ENCODE measurements at places on chromosomes 4 and X. TPM values are rescaled to one million over a fixed set of nuclear protein-coding genes. Genes with fewer than 3 reads are reported as not detected.

DNA sequence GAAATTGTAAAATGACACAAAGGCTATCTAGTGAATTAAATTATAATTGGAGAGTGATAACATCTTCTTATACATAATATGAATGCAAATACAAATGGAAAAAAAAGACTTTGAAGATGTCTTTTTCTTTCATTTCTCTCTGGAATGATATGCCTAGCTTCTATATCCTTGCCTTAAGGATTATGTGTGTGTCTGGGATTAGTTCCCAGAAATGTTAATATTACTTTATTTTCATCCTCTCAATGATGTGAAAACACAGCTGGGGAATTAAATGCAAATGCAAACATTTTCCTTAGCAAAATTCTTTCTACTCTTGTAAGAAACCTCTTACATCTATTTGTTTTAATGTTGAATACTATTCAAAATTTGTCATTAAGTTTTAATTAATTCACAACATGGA is 441.9 kb downstream of the FSTL5 start:
- no peak overlapping the region for H3K27ac ChIP-seq
- DNase-seq = no peak
- H3K36me3 ChIP-seq = no peaks in the 10 kb centered on the region
- H3K4me3 ChIP-seq = no peak overlapping the region

DNA sequence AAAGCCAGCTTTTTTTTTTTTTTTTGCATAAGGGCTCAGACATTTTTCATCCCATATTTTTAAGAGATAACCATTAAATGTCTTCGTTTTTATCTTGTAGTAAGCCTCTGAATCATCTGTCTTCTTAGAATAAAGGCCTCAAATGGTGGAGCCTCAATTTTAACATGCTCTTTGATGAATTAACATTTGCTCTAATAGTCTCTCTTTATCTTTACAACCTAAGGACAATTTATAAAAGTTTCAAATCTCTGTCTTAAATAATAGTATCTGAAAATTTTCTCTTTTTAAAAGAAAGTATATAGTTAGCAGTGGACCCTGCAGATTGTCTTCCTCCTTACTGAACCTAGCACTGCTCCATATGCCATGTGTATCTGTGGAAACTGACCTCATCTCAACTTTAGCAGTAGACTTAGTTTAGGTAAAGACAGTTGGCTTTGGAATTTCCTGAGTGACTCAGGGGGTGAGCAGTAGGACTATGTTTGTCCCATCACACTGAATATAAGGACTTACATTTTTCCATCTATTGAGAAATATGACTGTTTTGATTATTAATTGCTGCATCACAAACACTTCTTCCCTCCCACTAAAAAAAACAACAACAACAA is 1658.0 kb downstream of the STIM2 start:
- no peak for DNase-seq
- no peak overlapping the region for H3K27ac ChIP-seq
- H3K36me3 ChIP-seq = no peaks in the 10 kb centered on the region
- no peak overlapping the region for H3K4me3 ChIP-seq

IDS gene
- total RNA-seq = 63.6 TPM

- DNase-seq = no peak
- no peaks in the 10 kb centered on the region for H3K27me3 ChIP-seq
- H3K4me3 ChIP-seq = no peak overlapping the region
- H3K27ac ChIP-seq = no peak overlapping the region
- H3K36me3 ChIP-seq = no peaks in the 10 kb centered on the region
Measured at GRCh38 chrX:7076245-7076661, 71.3 kb upstream of the STS start.

GRCh38 chr4:80446248-80446647 is 110.7 kb downstream of the CFAP299 start:
- H3K27me3 ChIP-seq = no peaks in the 10 kb centered on the region
- H3K36me3 ChIP-seq = no peaks in the 10 kb centered on the region
- H3K27ac ChIP-seq = no peak overlapping the region
- H3K4me3 ChIP-seq = no peak overlapping the region

PPAT gene
- 10.0 TPM for total RNA-seq

- no peak overlapping the region for H3K27ac ChIP-seq
- no peak overlapping the region for H3K4me3 ChIP-seq
- DNase-seq = no peak
- no peaks in the 10 kb centered on the region for H3K36me3 ChIP-seq
- no peaks in the 10 kb centered on the region for H3K4me1 ChIP-seq
Measured at GRCh38 chr4:149723065-149723464, 92.6 kb downstream of the IQCM start.

DNA sequence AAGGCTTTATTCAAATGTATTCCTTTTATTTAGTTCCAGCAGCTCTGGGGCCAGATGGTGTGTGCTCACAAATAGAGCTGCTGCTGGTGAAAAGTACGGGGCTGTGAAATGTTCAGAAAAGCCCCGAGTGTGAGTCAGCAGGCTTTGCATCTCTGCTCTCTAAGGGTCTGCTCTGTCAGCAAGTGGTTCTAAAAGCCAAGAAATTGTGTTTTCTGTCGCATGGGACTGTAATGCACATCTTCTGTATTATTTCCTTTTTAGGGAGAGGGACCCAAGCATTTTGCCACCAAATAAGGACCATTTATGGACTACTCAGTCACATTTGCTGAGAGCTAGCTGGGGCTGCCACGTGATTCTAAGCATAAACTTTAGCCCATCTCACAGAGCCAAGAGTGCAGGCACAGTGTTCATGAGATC is 82.9 kb upstream of the NHS start:
- H3K27ac ChIP-seq = no peak overlapping the region
- no peaks in the 10 kb centered on the region for H3K36me3 ChIP-seq
- no peak for DNase-seq
- H3K4me1 ChIP-seq = no peaks in the 10 kb centered on the region
- no peak overlapping the region for H3K4me3 ChIP-seq

DNA sequence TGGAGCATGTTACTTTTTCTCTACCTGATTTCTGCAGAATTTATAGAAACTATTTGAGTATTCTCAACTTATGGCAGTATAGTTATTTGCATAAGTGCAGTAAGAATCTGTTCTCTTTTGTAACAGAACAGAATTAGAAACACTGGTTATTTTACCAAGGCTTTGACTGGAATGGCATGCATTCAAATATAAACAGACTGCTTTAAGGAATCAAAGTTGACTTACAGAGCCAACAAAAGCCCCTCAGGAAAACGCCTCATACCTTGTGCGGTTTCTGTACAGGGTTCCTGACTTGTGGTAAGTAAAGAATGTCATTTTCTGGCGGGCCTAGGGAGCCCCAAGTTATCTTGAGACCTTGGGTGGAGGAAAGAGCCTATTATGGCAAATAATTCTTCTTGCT is 97.1 kb downstream of the GPR143 start:
- no peak overlapping the region for H3K27ac ChIP-seq
- DNase-seq = no peak
- no peak overlapping the region for H3K4me3 ChIP-seq
- H3K4me1 ChIP-seq = no peaks in the 10 kb centered on the region

DNA sequence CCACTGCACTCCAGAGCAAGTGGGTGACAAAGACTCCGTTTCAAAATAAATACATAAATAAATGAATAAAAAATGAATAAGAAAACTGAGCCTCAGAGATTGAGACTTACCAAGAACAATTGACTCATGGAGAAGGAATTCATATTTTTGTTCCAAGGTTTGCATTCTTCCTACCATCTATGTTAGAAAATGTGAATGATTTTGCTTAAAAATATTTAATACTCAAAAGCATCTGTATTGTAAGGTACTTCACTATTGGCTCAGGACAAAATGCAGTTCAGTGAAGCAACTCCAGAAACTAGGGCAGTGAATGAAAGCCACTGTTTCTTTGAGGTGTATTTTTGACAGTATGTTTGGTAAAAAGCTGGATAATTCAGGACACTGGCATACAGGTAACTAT is 54.1 kb downstream of the XAGE2 start:
- no peak for DNase-seq
- H3K4me3 ChIP-seq = no peak overlapping the region
- no peaks in the 10 kb centered on the region for H3K4me1 ChIP-seq
- no peaks in the 10 kb centered on the region for H3K27me3 ChIP-seq

- no peaks in the 10 kb centered on the region for H3K4me1 ChIP-seq
- H3K4me3 ChIP-seq = no peak overlapping the region
- DNase-seq = no peak
- no peak overlapping the region for H3K27ac ChIP-seq
Measured at GRCh38 chr4:73589887-73590801, 30.1 kb downstream of the RASSF6 start.

DNA sequence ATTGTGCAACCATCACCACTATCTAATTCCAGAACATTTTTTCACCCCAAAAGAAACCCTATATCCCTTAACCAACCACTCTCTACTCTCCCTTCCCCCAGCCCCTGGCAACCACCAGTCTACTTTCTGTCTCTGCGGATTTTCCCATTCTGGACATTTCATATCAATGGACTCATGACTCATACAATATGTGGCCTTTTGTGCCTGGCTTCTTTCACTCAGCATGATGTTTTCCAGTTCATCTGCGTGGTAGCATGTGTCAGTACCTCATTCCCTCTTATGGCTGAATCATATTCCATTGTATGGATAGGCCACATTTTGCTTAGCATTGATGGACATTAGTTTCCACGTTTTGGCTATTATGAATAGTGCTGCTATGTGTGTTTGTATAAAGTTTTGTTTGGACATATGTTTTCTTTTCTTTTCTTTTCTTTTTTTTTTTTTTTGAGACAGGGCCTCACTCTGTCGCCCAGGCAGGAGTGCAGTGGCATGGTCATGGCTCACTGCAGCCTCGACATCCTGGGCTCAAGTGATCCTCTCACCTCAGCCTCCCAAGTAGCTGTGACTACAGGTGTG is 335.4 kb downstream of the BCOR start:
- no peaks in the 10 kb centered on the region for H3K36me3 ChIP-seq
- no peak overlapping the region for H3K27ac ChIP-seq
- no peak for DNase-seq
- H3K4me3 ChIP-seq = no peak overlapping the region
- H3K27me3 ChIP-seq = no peaks in the 10 kb centered on the region

WDR17 gene
- 0.84 TPM for total RNA-seq

- no peaks in the 10 kb centered on the region for H3K27me3 ChIP-seq
- no peaks in the 10 kb centered on the region for H3K36me3 ChIP-seq
- no peak overlapping the region for H3K4me3 ChIP-seq
- no peak overlapping the region for H3K27ac ChIP-seq
- no peaks in the 10 kb centered on the region for H3K4me1 ChIP-seq
Measured at GRCh38 chrX:129984111-129984958, 1.9 kb downstream of the BCORL1 start.

GRCh38 chr4:113170115-113170804 is 120.8 kb downstream of the ANK2 start:
- no peaks in the 10 kb centered on the region for H3K27me3 ChIP-seq
- H3K4me1 ChIP-seq = no peaks in the 10 kb centered on the region
- DNase-seq = no peak
- H3K36me3 ChIP-seq = no peaks in the 10 kb centered on the region
- no peak overlapping the region for H3K27ac ChIP-seq

CC2D2A gene
- total RNA-seq = not detected

ENPEP gene
- total RNA-seq = not detected

GRCh38 chr4:67892905-67893304 is 9.1 kb upstream of the TMPRSS11D start:
- no peaks in the 10 kb centered on the region for H3K27me3 ChIP-seq
- H3K36me3 ChIP-seq = no peaks in the 10 kb centered on the region
- H3K4me3 ChIP-seq = no peak overlapping the region
- no peak for DNase-seq
- H3K4me1 ChIP-seq = no peaks in the 10 kb centered on the region

All from naive thymus-derived CD4-positive, alpha-beta T cell (primary cell).